ENCODE measurements at places on chromosomes 6 and 20. TPM values are rescaled to one million over a fixed set of nuclear protein-coding genes. Genes with fewer than 3 reads are reported as not detected.

Gene CRISP3
- total RNA-seq: not detected

Gene NANP
- total RNA-seq: 6.8 TPM

Gene SLC52A3
- total RNA-seq: not detected

Gene MRAP2
- 19.5 TPM for total RNA-seq

GRCh38 chr20:25341716-25342680, 48.6 kb downstream of the ABHD12 start:
- no peak for DNase-seq
- peaks cover 9% of the 10 kb centered on the region for H3K4me1 ChIP-seq
- no peak overlapping the region for H3K27ac ChIP-seq

DNA sequence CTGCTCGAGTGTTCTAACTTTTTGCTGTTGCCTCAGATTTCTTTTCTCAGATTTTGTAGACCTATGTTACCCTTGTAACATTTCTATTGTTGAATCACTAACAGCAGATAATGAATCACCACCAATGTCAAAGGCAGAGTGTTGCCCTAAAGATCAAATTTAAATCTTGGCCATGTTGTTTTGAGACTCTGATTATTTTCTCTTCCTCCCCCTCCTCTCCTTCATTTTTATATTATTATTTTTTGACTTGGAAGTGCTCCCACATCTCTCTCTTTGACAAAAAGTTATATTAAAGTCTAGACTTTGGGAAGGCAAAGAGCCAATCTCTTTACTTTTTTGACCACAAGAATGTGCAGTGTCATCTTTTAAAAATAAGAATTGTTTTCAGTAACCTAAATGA, 422.7 kb downstream of the NKAIN2 start:
- peak overlapping the region; percentile 95 for H3K27ac ChIP-seq
- peaks cover 5% of the 10 kb centered on the region for H3K36me3 ChIP-seq
- H3K4me3 ChIP-seq: peak overlapping the region; percentile 30
- DNase-seq: no peak
- peaks cover 71% of the 10 kb centered on the region for H3K4me1 ChIP-seq
- H3K27me3 ChIP-seq: no peaks in the 10 kb centered on the region

DNA sequence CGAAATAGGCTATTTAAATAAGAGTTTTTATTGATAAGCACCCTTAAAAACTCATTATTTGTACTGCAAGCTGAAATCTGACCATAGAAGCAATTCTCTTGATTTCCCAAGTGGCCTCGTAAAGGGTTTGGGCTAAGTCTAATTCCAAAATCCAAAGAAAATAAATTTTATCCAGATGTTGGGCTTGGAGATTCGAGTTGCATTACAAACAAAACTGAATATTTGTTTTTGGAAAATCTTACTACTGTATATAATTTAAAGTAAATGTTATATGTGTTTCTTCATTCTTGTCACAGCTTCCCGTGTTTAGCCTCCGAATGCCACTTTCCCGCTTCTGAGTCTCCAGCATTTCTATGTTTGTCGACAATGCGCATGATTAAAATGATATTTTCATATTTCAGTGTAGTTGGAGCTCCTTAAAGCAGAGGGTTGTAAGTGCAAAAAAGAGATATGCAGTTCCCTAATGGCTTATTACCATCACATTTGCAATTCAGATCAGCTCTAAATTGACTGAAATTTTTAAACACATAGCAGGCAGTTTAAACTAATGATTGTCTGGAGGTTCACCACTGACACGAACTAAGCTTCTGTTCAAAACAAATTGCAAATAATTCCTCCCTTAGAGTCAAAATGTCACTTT, 47.0 kb downstream of the PRL start:
- H3K4me1 ChIP-seq: peaks cover 58% of the 10 kb centered on the region
- no peak overlapping the region for H3K4me3 ChIP-seq
- H3K27ac ChIP-seq: no peak overlapping the region
- no peaks in the 10 kb centered on the region for H3K27me3 ChIP-seq

- no peak for DNase-seq
- peaks cover 5% of the 10 kb centered on the region for H3K4me1 ChIP-seq
- H3K27me3 ChIP-seq: peaks cover 3% of the 10 kb centered on the region
- no peak overlapping the region for H3K4me3 ChIP-seq
- H3K27ac ChIP-seq: no peak overlapping the region
- H3K36me3 ChIP-seq: no peaks in the 10 kb centered on the region
These were observed 21.6 kb downstream of the LY86 start for GRCh38 chr6:6610031-6610591.

DNA sequence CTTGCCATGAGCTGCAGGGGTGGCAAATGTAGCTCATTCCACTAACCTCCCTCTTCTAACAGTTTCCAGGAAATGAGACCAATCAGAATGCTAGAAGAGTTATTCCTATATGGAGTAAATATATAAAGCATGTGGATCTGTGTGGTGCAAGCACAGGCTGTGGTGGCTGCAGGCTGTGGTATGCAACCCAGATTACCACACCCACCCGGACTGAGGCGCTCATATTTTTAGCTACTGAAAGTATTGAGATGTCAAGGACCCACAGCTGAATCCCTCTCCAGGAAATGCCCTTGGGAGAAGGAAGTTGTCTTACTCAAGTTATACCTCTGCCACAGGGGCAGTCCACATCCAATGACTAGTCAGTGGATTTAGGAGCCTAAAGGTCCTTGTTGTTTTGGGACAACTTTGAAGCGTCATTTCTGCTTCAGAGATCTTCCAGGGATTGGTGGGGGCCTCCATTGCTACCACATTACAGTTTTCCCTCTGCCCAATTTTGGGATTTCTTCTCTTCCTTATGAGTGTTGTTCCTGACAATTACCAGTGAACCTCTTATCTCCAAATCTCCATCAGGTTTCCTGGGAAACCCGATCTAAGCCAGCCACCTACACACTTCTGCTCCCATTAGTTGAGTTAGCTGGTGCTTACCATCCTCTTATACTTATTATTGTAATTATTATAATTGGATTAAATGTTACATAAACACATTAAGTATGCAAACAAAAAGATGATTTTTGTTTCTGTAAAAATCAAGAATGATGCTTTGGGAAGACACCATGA, 12.1 kb upstream of the REPS1 start:
- no peaks in the 10 kb centered on the region for H3K36me3 ChIP-seq
- peaks cover 4% of the 10 kb centered on the region for H3K4me1 ChIP-seq
- no peak overlapping the region for H3K4me3 ChIP-seq
- no peak overlapping the region for H3K27ac ChIP-seq

GRCh38 chr6:110714143-110714542, 101.1 kb downstream of the CDK19 start:
- no peak overlapping the region for H3K4me3 ChIP-seq
- no peaks in the 10 kb centered on the region for H3K4me1 ChIP-seq
- no peaks in the 10 kb centered on the region for H3K36me3 ChIP-seq
- H3K27me3 ChIP-seq: no peaks in the 10 kb centered on the region

DNA sequence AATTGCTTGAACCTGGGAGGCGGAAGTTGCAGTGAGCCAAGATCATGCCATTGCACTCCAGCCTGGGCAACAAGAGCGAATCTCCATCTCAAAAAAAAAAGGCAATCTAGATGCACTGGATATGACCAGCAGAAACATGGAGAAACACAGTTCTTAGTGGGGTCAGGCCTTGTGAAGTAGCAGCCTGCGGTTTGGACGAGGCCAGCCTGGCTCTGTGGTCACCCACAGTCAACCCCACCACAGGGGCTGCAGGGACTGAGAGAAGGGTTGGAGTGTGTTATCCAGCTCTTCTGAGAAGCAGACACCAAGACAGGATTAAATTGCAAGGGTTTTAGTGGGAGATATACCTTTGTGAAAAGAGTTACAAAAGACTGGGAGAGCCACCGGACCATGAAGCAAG, 194.3 kb upstream of the PROKR2 start:
- DNase-seq: no peak
- H3K27me3 ChIP-seq: peaks cover 4% of the 10 kb centered on the region
- H3K4me3 ChIP-seq: no peak overlapping the region
- H3K4me1 ChIP-seq: no peaks in the 10 kb centered on the region
- no peak overlapping the region for H3K27ac ChIP-seq

GRCh38 chr20:54716174-54716747, 240.9 kb downstream of the DOK5 start:
- H3K27me3 ChIP-seq: peaks cover 2% of the 10 kb centered on the region
- H3K27ac ChIP-seq: no peak overlapping the region
- H3K4me3 ChIP-seq: no peak overlapping the region
- no peaks in the 10 kb centered on the region for H3K36me3 ChIP-seq
- H3K4me1 ChIP-seq: no peaks in the 10 kb centered on the region
- no peak for DNase-seq

DNA sequence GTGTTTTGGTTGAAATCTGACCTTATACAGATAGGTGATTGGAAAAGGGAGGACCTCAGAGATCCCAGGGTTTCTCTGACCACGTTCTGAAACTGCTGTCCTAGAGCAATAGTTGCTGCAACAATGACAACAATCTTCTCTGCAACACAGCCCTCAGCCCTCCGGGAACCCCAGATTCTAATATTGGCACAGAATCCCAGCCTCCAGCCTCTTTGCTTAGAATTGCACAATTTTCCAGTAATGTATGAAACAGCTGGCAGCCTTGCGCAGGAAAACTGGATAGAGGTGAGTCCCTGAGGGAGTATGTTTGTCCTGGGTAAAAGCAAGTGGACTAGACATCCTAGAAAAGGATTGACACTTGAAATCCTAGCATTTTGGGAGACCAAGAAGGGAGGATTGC, 30.4 kb upstream of the PNRC1 start:
- DNase-seq: no peak
- H3K4me3 ChIP-seq: no peak overlapping the region
- H3K27me3 ChIP-seq: no peaks in the 10 kb centered on the region
- H3K27ac ChIP-seq: peak overlapping the region; percentile 62
- H3K4me1 ChIP-seq: peaks cover 25% of the 10 kb centered on the region

GRCh38 chr6:71388856-71389527, 100.4 kb downstream of the OGFRL1 start:
- no peaks in the 10 kb centered on the region for H3K27me3 ChIP-seq
- H3K36me3 ChIP-seq: no peaks in the 10 kb centered on the region
- no peak for DNase-seq
- no peak overlapping the region for H3K4me3 ChIP-seq
- no peak overlapping the region for H3K27ac ChIP-seq
- peaks cover 41% of the 10 kb centered on the region for H3K4me1 ChIP-seq

GRCh38 chr6:53977551-53977950, 133.7 kb upstream of the MLIP start:
- H3K27ac ChIP-seq: no peak overlapping the region
- H3K36me3 ChIP-seq: no peaks in the 10 kb centered on the region
- no peak for DNase-seq
- H3K27me3 ChIP-seq: no peaks in the 10 kb centered on the region
- peaks cover 17% of the 10 kb centered on the region for H3K4me1 ChIP-seq

DNA sequence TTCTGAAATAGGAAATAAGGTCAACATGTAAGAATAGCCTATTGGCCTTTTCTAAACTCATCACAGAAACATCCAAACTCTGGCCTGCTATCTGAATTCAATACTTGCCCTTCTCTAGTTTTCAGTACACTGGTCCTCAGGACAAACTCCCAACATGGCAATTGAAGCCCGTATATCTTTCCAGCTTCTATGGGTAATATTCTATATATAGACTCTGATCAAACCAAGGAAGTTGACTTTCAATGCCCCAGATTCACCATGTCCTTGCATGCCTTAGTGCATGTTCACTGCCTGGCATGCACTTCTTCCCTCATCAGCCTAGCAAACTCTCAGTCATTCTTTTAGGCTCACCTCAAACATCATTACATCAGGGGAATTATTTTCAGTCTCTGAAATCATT, 73.2 kb downstream of the RSPO3 start:
- no peak overlapping the region for H3K27ac ChIP-seq
- no peaks in the 10 kb centered on the region for H3K36me3 ChIP-seq
- H3K4me1 ChIP-seq: peaks cover 15% of the 10 kb centered on the region

DNA sequence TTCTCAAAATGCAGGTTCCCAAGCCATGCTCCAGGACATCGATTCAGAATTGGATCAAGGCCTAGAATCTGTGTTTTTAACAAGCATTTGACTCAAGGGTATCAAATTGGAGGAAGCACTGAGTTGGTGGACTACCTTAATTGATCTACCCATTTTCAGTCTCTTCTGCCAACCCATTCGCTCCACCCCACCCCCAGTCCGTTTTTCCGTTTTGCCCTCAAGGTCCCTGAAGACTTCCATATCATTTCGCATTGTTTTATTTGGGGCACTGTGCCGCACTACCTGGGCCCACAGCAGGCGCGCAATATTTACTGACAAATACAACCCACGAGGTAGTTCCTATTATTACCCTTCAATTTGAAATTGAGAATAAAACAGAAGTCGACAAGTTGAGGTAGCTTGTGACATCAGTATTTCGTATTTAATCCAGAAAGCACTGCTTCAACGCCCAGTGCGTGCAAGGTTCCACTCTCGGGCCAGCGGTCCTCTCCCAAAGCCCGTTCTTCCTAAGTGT, 557 bp upstream of the DHX35 start:
- H3K27me3 ChIP-seq: no peaks in the 10 kb centered on the region
- H3K27ac ChIP-seq: peak overlapping the region; percentile 95

DNA sequence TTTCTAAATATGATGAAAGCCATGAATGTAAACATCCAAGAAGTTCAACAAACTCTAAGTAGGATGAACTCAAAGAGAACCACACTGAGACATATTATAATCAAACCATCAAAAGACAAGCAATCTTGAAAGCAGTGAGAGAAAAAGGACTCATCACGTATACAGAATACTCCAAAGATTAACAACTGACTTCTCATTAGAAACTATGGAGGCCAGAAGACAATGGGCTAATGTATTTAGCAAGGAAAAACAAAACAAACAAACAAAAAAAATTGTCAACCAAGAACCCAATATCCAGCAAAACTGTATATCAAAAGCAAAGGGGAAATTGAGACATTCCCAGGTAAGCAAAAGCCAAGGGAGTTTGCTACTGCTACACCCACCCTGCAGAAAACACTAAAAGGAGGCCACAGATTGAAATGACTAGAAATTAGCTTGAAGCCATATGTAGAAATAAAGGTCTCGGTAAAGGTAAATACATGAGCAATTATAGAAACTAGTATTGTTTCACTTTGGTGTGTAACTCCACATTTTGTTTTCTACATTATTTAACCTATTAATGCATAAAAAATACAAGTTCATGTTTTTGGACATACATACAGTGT, 301.1 kb upstream of the QKI start:
- no peaks in the 10 kb centered on the region for H3K4me1 ChIP-seq
- H3K4me3 ChIP-seq: no peak overlapping the region
- DNase-seq: no peak
- H3K27me3 ChIP-seq: no peaks in the 10 kb centered on the region
- H3K27ac ChIP-seq: no peak overlapping the region

GRCh38 chr6:138865480-138866109, 69.7 kb downstream of the ECT2L start:
- no peaks in the 10 kb centered on the region for H3K36me3 ChIP-seq
- H3K4me3 ChIP-seq: no peak overlapping the region
- H3K4me1 ChIP-seq: peaks cover 44% of the 10 kb centered on the region
- no peak overlapping the region for H3K27ac ChIP-seq

GRCh38 chr20:47921408-47921807, 136.1 kb upstream of the SULF2 start:
- H3K27ac ChIP-seq: peak overlapping the region; percentile 84
- peaks cover 10% of the 10 kb centered on the region for H3K36me3 ChIP-seq
- H3K27me3 ChIP-seq: no peaks in the 10 kb centered on the region
- no peak for DNase-seq
- peak overlapping the region; percentile 14 for H3K4me3 ChIP-seq

DNA sequence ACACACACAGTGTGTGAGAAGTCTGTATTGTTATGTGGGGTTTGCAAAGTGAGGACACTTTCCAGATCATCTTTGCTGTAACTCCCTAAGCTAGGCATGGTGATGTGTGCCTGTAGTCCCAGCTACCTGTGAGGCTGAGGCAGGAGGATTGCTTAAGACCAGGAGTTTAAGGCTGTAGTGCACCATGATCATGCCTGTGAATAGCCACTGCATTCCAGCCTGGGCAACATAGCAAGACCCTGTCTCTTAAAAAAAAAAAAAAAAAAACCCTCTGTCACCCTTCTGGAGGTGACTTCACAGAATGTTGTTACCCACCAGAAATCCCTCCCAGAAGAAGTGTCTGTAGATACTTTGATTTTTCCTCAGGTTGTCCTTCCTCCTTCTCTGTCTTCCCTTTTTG, 14.9 kb downstream of the CASS4 start:
- H3K27ac ChIP-seq: no peak overlapping the region
- H3K4me1 ChIP-seq: peaks cover 23% of the 10 kb centered on the region
- H3K36me3 ChIP-seq: no peaks in the 10 kb centered on the region
- DNase-seq: no peak
- H3K4me3 ChIP-seq: no peak overlapping the region
